ENCODE measurements at places on chromosomes 2 and 18.

DNA sequence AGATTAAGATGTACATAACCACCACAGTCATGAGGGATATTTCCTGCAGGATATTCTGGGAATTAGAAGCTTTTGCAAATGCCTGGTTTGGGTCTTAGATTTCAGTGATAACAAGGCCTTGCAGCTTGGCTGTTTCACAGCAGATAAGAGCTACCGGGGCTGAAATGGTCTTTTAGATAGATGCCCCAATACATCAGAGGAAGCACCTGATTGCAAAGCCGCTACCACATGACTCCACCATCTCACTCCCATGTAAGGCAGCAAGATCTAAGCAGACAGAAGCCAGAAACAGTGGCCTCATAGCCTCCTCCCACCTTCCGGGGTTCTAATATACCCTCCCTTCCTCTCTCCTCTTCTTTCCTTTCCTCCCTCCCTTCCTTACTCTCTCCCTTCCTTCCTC lies 31.1 kb upstream of the EPG5 start:
- DNase-seq = no peak

DNA sequence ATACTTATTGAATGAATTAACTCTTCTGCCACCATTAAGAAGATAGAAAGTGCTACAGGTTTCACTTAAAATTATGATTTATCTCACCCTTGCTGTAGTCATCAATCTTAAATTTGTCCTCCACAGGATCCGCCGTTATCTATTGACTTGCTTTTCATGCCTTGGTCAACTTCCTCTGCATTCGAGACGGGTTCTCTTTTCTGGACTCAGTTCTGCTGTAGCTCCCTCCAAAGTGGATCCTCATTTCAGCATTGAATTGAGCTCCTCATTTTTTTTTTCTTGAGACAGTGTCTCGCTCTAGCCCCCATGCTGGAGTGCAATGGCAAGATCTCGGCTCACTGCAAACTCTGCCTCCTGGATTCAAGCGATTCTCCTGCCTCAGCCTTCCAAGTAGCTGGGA lies 27.6 kb downstream of the INPP5D start:
- no peak for DNase-seq

- no peak for DNase-seq
Measured at GRCh38 chr2:219247678-219248642, 2.7 kb downstream of the STK16 start.

- no peak for DNase-seq
Measured at GRCh38 chr2:16128746-16129610, 188.6 kb downstream of the MYCN start.

- DNase-seq = no peak
Measured at GRCh38 chr2:54508541-54508940, 52.4 kb downstream of the SPTBN1 start.

DNA sequence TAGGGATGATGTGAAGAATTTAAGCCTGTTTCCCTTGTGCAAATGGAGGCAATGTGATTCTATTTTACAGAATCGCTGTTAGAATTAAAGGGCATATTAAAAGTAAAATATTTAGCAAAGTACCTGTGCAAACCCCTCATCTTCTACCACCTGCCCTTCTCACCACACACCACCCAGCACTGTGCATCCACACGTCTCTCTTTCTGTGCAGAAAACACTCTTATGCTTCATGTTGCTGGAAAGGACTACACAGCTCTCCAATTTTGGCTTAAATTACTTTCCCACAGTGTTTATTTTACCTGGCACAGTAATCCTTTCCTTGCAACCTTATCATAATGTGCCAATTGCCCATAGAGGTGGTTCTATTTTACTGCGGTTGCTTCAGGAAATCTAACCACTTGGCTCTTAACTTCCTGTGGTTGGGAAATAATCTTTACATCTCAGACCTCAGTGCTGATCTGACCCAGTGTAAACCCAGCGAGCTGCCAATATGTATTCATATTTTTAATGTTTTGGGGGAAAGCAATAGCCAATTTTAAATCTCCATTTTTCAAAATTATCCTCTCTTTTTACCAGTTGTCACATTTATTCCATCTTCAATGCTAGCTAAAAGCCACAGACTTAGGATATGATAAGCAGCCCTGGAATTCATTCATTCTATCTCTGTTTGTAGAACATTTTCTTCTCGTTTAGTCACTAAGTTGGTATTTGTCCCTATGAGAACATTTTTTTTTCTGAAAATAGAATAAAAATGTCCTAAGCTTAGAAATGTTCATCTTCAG lies 250.9 kb downstream of the DSEL start:
- no peak for DNase-seq

DNA sequence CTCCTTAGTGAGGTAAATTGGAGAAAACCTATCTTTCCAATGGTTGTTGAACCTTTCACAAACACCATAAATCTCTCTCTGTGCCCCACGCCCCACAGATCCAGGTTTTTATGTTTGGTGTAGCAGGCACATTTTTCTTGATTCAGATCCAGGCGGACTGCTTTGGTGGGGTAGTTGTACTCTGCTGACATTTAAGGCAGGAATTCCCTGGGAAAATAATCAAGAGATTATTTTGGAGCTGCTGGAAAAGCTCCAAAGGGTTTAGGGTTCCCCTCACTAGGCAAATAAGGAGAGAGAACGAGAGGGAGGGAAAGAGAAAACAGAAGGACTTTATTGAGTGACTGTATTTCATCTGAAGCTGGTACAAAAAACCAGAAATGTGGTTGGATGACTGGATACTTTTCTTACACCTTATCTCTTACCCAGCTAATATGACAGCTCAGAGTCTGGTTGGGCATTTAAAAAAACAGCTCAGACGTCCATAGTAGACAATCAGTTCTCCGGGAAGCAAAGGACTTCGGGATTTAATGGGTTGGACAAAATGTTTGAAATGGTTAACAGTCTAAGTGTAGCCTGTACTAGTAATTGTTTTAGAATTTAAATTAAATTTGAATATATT lies 3.6 kb upstream of the AQP4 start:
- DNase-seq = no peak

DNA sequence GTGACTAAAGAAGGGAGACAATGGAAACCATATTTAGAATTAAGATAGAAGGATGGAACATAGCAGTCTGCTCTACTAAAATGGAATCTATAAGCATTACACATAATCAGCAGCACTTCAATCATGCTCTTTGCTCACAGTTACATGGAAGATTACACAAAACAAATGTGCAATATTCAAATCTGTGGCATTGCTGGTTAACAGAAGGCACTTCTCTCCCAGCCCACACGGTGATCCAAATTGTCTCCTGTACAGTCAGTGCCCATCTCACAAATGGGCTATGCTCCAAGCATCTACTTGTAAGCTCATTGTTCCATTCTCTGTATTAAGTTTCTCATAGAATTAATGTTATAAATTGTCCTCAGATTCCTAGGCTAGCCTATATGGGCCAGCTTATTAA lies 716.6 kb downstream of the NRXN1 start:
- no peak for DNase-seq

DNA sequence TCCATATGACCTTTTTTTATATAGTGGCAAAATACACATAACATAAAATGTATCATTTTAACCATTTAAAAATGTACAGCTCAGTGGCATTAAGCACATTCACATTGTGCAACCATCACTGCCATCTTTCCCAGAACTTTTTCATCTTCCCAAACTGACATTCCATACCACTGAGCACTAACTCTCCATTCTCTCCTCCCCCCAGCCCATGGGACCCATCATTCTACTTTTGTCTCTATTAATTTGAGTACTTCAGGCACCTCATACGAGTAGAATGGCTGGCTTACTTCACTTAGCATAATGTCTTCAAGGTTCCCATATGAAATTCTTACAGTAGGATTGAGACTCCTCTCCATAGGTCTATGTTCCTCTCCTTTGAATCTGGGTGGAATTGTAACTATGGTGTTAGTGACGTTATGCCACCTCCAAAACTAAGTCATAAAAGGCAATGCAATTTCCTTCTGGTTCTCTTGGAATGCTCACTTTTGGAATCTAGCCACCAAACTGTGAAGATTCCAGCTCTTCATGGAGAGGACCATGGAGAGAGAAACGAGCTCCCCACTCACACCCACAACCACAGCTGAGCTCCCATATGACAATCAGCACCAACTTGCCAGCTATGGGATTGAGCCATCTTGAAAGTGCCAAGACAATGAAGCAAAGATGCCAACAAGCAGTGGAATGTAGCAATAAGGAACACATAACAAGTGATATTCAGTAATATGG lies 9.8 kb upstream of the DNAJC27 start:
- no peak for DNase-seq

DNA sequence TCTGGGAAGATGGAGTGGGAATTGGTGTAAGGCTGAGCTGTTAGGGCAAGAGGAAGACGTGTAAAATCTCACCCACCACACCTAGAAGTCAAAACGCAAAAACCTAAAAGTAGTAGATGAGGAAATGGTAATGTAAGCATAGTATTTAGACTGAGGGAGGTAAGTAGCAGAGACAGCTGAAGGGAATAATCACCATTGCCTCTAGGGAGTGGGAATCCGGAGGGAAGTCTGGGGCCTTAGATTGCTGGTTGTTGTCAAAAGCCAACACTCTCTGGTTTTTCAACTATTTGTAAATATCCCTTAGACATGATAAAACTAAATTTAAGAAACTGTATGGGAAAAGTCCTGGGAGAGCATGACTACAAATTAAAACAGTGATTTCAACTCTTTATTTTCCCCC lies 28.7 kb upstream of the MYCN start:
- DNase-seq = no peak

- no peak for DNase-seq
Measured at GRCh38 chr2:5756272-5756671, 64.1 kb downstream of the SOX11 start.

GRCh38 chr2:208034503-208035140 lies 9.3 kb upstream of the PLEKHM3 start:
- DNase-seq = no peak

GRCh38 chr2:134657650-134658250 lies 61.0 kb downstream of the TMEM163 start:
- no peak for DNase-seq

DNA sequence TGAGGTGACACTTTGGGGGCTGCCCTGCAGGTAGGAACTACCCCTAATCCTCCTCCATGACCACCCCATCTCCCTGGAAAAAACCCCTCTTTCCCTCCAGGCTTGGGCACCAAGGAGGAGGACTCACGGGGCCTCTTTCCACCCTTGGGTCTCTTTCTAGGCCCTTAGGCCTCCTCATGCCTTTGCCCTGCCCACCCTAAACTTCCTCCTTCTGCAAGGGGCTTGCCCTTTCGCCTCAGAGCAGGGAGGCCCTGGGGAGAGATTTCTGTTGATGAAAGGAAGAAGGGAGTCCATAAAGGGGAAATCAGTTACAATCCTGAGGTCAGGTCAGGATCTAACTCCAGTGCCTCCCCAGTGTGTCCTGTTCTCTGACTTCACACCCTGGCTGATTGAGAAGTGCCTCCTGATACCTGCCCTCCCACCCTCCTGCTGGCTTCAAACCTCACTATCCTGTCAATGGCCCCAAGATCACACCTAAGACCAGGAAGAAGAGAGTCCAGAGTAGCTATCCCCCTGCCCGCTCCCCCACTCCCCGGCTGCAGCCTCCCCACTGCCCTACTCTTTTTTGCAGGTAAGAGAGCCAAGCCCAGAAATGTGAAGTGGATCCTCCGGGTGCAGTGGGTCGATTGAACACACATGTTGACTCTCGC lies 16.7 kb upstream of the TNS1 start:
- no peak for DNase-seq

- no peak for DNase-seq
Measured at GRCh38 chr2:133982256-133982655, 271.6 kb upstream of the MGAT5 start.

GRCh38 chr2:45212953-45213635 lies 203.8 kb upstream of the SIX2 start:
- no peak for DNase-seq

- DNase-seq = no peak
Measured at GRCh38 chr2:141055531-141055930, 1075.3 kb downstream of the LRP1B start.

- no peak for DNase-seq
Measured at GRCh38 chr2:209141818-209142217, 282.0 kb upstream of the MAP2 start.

DNA sequence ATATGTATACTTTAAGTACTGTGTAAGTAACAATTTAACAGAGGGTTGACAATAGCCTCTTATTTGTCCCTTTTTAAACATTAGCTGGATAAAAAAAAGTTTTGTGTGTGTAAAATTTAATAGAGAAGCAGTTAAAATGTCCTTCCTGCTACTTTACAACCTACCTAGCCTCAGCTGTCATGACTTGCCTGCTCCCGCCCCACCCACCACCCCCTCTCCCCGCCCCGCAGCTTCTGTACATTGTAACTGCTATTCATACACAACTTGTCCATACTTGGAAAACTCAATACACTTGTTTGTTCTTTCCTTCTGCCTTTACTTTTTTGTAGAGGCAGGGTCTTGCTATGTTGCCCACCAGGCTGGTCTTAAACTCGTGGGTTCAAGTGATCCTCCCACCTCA lies 19.5 kb downstream of the RELCH start:
- no peak for DNase-seq

DNA sequence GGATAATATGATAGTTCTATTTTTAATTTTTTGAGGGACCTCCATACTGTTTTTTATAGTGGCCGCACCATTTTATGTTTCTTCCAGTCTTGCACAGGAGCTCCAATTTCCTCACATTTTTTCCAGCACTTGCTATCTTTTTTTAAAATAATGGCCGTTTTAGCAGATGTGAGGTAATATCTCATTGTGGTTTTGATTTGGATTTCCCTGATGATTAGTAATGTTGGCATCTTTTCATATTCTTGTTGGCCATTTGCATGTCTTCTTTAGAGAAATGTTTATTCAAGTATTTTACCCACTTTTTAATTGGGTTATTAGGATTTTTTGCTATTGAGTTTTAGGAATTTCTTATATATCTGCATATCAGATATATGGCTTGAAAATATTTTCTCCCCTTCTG lies 29.9 kb upstream of the NAPG start:
- no peak for DNase-seq

GRCh38 chr2:80058562-80058961 lies 246.0 kb downstream of the LRRTM1 start:
- DNase-seq = no peak

DNA sequence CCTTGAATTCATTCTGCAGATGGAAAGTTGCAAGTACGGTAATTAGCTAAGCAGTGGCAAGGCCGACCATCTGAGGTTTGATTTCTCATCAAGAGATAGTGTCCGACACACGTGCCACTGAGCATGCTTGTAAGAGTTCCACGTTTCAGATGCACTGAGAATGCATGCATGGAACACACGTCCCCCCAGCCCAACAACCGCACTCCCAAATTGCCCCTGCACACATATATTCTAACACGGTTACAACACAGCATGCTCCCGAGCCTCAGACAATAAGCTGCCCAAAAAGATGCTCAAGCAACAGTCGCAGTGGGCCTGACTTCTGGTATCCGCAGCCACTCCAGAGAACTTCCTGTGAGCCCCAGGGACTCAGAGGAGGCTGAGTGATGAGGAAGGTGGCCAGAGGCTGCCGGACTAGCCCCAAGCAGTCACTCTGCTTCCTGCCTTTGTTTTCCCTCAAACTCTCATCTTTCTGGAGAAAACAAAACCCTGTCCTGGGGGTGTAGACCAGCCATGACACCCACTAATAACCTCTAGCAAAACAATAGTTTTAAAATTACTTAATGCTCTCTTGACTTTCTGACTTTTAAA lies 204.0 kb downstream of the TGIF1 start:
- DNase-seq = no peak

GRCh38 chr2:204982303-204982702 lies 437.0 kb downstream of the PARD3B start:
- no peak for DNase-seq

Data from caudate nucleus (tissue), 63 donors.